ENCODE measurements at places on chromosomes 1 and 21.

- no peak for DNase-seq
These were observed 152.1 kb upstream of the FMN2 start for GRCh38 chr1:239939602-239940001.

GRCh38 chr1:54569339-54569738 is 21.3 kb downstream of the ACOT11 start:
- no peak for DNase-seq

DNA sequence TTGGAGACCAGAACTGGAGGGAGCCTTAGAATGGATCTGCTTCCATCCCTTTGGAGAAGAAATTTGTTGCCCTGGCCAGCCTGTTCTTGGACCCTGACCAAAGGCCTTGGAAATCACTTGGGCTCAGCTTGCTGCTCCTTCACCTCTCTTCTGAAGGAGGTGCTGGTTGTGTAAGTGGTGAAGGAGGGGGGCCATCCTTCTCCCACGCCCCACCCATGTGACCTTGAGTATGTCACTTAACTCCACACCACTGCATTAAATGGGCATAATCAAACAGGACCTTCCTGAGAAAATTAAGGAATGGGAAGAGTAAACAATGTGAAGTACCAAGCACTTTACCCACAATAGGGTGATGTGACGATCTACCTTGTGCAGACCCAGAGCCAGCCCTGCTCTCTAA is 68.3 kb upstream of the GJB5 start:
- DNase-seq, result no peak

- no peak for DNase-seq
These were observed 152.8 kb downstream of the C1orf21 start for GRCh38 chr1:184539580-184539979.

DNA sequence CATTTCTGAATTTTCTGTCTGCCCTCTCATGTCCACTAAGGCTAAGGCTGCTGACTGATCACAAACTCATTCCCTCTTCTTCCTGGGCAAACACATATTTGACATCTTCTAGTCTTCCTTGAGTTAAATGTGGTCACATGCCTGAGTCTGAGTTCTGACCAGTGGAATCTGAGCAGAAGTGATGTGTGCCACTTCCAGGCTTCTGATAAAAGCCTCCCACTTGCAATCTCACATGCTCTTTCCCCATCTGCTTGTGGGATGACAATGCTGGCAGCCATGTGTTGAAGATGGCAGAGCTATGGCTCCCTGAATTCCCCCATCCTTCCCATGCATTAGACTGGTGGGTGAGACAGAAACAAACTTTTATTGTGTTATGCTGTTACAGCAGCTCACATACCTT is 149.9 kb upstream of the ZNF648 start:
- no peak for DNase-seq

- DNase-seq, result no peak
These were observed 18.5 kb upstream of the LRRN2 start for GRCh38 chr1:204703826-204704612.

DNA sequence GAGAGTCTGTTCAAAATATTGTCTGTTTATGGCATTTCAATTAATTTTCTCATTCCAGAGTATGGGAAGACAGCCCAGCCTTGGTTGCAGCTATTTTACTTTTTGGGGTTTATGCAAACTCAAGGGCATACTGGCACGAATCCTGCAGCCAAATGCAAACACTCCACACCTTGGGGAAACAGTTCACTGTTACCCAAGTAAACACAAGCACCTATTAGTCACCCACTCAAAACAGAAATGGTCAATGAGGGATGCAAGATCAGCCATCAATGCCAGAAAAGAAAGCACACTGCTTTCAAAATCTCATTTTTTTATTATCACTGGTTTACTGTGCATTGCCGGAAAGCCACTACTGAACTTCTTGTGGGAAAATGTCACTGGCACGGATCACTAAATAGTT is 170.6 kb downstream of the RUNX1 start:
- peak; percentile 98 for DNase-seq

DNA sequence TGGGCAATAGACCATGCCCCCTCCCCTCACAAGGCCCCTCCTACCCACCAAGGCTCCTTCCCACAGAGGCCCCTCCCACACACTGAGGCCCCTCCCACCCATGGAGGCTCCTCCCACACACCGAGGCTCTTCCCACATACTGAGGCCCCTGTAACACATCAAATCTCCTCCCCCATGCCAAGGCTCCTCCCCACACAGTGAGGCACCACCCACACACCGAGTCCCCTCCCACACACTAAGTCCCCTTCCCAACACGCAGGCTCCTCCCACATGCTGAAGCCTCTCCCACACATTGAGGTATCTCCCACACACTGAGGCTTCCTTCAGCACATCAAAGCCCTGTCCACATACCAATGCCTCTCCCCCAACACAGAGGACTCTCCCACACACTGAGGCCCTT is 391.8 kb downstream of the CAMTA1 start:
- no peak for DNase-seq

DNA sequence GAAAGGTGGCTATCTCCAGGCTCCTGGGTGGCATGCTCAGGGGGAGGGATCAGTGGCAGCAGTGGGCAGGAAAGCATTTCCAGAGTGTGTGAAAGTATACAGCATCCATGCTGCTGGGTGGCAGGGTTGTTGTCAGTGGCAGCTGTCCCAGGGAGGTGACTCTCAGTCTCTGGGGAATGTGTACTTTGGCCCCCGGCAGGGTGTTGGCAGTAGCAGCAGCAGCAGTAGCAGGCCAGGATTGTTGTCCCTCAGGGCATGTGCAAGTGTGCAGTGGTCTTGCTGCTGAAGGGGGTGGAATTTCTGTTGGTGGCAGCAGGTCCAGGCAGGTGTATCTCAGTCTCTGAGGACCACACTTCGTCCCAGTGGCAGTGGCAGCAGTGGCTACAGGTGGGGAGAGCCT is 71.7 kb upstream of the GUCA2B start:
- no peak for DNase-seq

DNA sequence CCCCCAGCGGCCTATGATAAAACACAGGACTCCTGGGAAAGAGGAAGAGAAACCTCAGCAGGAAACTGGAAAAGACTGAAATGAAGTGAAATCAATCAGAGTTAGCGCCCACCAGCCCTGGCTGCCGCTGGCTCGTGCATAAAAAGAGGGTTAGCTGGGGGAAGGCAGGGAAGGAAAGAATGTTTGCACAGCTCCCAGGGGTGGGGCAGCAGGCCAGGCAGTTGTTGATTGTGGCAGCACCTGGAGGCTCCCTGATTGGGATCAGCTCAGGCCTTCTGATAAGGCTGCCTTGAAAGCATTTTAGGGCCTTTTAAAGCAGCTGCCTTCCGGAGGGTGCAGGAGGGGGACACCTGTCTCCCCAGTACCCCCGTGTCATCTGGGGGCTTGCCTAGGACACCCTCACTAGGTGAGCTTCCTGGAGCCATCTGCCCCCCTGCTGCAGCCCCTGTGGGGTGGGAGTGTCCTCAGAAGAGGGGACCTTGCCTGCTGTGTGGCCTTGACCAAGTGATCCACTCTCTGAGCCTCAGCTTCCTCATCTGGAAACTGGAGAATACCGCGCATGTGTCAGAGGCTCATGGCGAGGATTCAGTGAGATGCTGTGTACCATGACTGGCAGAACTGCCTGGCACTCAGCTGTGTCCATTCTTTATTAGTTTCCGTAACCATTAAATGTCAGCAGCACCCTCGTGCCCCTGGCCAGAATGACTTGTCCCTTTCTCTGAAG is 6.6 kb downstream of the EPHB2 start:
- DNase-seq, result peak; percentile 9

DNA sequence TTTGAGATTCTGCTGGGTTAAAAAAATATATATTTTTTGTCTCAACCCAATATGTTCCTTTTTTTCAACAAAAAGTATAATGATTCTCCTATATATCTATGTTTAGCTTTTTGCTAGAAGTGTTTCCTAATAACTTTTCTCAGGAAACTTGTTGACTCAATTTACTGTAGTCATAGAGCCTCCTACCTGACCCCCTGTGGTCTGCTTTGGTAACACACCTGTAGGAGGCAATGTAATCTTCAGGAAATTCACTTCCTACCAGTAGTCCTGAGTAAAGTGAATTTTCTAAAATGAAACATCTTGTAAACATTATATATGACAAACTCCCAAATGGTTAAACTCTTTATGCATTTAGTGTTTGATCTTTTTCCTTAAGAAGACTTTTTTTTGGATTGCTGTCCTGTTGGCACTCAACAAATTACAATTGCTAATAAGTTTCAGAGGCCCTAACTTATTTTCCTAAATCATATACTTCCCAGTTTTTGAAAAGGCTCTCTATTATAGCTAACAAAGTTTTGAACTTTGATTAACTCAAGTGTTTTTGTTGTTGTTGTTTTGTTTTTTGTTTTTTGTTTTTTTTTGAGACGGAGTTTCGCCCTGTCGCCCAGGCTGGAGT is 118.3 kb downstream of the OLFML2B start:
- no peak for DNase-seq

DNA sequence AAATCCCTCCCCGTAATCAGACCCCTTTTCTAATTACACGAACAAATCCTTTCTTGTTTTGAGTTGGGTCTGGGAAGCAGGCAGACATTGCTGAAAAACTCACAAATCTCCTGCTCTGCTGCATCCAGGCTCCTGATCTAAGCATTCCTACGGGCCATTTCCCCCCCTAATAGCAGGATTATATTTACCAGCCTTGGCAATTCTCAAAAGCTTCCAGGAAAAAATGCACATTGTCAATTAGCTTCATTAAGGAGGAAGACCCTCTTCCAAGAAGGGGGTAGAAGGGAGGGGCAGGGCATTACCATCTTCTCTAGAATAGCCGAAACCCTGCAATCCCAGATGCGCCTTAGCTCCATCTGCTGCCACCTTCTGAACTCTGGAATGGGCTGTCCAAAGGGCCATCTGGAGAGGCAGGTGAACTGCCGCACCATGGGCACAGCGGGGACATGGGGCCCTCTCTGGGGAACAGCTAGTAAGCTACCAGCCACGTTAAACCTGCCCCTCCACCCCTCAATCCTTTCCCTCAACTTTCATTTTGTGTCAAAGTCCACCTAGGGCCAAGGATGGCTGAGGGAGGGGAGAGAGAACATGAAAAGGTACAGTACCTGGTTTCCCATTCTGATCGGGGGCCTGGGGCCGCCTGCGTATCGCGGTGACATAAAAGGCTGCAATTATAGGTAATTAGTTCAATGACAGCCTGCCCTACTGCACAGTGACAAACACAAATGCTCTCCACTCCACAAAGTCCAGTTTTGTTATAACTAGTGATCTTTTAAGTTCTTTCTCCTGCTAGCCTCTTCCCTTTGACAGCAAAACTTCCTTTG is 56.8 kb downstream of the MRPL37 start:
- DNase-seq, result no peak

- DNase-seq, result no peak
These were observed 129.4 kb downstream of the ZC3H11B start for GRCh38 chr1:219483530-219483929.

DNA sequence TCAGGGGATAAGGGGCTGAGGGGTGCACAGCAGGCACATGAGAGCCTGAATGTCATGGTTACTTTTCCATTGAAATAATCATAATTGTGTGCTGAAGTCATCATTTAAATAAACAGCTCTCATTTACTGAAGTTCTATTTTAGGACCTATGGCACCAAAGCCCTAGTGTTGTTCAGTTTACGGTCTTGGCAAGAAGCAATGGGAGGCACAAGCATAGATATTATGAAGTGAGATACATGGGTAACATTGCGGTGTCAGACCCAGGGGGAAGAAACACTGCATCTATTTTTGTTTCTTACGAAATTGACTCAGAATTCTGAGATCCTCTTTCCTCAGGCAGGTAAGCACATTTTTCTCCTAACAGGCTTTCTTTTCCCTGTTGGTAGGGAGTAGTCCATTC is 437.8 kb upstream of the PROX1 start:
- DNase-seq, result no peak

DNA sequence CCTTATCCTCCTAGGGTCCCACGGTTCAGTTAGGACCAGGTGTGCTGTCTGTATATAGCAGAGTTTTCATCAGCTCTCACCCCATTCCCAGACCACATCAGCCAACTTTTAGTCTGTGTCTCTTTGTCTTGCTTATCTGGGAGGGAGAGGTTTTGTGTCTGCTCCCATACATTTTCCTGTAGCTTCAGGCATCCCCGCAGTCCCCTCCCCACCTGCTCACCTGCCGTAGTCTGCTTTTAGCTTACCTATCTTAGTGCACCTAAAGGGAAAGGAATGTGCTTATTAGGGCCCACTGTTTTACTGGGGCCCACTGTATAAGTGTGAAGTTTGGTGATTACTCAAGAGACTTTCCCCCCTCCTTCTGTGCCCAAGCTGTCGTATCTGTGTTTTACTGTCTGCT is 225.1 kb downstream of the PLA2G4A start:
- DNase-seq, result no peak

DNA sequence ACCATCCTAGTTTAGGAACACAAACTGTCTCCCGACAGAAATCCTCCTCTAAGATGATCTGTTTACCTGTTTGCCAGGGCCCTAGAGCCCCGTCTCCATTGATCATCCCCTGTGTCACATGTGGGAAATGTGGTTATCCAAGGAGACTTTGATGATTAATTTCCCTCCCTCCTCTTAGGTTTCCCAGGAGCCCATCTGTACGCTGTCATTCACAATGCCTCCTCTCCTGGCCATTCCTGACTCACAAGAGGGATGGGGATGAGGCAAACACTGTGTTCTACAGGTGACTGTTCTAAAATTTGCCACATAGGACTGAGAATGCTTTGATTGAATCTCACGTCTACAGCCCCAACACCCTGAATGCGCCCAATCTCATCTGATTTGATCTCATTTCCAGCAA is 50.0 kb downstream of the TNR start:
- no peak for DNase-seq

GRCh38 chr1:153539395-153540093 is 1.2 kb downstream of the S100A5 start:
- DNase-seq, result no peak

GRCh38 chr1:6358757-6359201 is 34.8 kb downstream of the ACOT7 start:
- no peak for DNase-seq

DNA sequence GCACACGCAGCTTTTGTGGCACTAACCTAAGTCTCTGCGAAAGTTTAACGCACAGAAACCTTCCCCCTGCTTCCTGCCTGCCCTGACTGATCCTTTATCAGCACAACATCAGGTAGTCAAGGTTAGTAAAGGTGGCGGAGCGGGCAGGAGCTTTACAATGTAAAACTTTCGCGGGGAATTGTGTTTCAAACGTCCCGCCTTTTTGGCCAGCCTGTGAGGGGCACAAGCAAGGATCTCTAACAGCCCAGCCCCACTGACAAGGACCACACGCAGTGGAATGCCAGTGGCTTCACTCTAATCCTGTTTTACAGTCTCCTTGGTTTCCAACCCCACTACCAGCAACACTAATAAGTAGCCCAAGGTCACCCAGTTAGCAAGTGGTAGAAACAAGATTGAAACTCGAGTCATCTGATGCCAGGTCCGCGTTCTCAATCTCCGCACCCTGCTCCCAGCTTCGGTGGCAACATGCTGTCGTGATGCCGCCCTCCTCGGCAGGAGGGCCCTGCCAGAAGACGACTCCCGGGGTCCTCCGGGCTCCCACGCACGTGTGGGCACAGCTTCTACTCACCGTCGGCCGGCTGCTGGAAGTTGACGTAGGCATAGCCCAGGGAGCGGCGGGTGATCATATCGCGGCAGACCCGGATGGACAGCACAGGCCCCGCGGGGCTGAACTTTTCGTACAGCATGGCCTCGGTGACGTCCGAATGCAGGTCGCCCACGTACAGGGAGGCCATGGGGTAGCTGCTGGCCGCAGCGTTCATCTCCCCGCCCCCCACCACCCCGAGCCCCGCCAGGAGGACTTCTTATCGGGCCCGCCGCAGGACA is 1.2 kb downstream of the PABPC4 start:
- DNase-seq, result no peak

- DNase-seq, result no peak
These were observed 103.1 kb upstream of the SLC2A1 start for GRCh38 chr1:43061757-43062156.

Measured in DMS79 (cell line).